ENCODE measurements at places on chromosomes 11 and 22.

DNA sequence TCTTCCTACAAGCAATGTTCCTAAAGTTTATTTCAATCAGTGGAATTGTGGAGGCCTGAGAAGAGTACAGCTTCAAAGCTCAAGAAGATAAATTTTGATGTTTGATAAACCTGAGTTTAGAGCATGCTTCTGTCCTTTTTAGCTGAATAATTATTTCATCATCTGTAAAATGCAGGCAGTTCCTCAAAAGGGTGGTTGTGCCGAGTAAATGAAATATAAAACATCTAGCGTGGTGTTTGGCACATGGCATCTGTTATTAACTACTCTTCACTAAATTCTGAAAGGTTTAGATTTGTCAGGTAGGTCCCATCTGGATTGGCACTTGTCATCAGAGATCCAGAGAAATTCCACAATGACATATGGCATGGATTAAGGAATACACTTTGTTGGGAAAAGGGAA, 155.1 kb downstream of the DDX10 start:
- DNase-seq = no peak

- peak; percentile 83 for DNase-seq
These were observed 15.6 kb upstream of the RDX start for GRCh38 chr11:110311783-110312579.

- DNase-seq = no peak
These were observed 108.2 kb downstream of the RRM1 start for GRCh38 chr11:4202749-4203148.

DNA sequence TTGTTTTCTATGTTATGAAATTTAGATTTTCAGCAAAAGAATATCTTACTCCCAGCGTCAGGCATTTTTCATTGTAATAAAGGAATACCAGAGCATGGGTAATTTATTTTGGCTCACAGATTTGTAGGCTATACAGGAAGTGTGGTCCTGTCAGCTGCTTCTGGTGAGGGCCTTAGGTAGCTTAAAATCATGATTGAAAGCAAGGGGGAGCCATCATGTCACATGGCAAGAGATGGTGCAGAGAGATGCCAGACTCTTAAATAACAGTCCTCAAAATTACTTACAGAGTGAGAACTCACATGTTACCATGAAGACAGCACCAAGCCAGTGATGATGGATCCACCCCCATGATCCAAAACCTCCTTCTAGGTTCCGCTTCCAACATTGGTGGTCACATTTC, 825.0 kb upstream of the CHORDC1 start:
- no peak for DNase-seq

- no peak for DNase-seq
These were observed 220.6 kb downstream of the NTM start for GRCh38 chr11:131591051-131591461.

- DNase-seq = no peak
These were observed 46.0 kb upstream of the GRAMD1B start for GRCh38 chr11:123384116-123384515.

DNA sequence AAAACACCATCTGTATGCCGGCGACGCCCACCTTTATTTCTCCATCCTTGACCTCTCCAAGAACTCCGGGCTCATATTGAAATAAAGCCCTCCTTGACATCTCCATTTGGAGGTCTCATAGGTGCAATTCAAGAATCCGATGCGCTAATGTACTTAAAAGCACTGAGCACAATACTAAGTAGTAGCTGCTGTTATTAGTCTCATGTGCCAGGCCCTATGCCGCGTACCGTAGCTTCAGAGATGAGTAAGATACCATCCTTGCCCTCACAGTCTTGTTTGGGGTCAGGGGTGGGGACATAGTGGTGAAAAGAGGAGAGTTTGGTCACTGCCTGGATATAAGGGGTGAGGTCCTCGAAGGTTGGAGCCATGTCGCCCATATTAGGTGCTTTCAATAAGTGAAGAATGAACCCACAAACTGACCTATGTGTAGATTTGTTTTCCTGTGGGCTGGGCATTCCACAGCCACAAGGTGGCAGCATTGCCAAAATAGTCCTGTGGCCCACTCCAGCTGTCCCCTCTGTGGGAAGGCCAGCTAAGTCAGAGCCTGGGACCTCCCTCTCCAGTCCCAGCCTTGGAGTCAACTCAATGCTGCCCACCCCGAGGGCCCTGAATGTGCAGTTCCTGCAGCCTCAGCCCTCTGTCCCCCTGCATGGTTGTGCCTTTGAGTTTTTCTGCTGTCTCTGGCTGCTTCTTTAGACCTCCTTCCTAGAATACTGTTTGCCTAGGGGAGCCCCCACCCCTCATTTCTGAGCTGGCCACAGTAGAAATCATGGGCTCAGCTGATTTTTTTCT, 6.5 kb downstream of the DCPS start:
- DNase-seq = peak; percentile 85

Data from fibroblast of pulmonary artery (primary cell).